ENCODE measurements at places on chromosomes 5 and 9.

DNA sequence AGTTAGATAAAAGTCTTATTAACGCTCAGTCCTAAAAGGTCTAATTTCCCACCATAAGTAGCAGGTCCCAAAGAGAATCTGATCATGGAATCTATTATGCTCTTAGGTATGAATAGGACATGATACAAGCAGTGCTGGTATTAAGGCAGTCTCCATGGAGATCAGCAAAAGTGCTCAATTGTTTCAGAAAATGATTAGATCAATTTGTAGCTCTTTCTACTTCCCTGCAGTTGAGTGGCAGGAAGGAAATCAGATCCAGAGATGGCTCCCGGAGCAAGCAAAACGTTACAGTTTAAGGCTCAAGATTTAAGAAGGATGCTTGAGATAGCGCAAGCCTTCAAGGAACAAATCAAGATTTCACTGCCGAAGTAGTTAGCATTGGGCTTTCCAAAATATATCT lies 205.7 kb downstream of the DRD1 start:
- no peak for DNase-seq

GRCh38 chr5:164296603-164297080 lies 791.2 kb downstream of the MAT2B start:
- no peak for DNase-seq

DNA sequence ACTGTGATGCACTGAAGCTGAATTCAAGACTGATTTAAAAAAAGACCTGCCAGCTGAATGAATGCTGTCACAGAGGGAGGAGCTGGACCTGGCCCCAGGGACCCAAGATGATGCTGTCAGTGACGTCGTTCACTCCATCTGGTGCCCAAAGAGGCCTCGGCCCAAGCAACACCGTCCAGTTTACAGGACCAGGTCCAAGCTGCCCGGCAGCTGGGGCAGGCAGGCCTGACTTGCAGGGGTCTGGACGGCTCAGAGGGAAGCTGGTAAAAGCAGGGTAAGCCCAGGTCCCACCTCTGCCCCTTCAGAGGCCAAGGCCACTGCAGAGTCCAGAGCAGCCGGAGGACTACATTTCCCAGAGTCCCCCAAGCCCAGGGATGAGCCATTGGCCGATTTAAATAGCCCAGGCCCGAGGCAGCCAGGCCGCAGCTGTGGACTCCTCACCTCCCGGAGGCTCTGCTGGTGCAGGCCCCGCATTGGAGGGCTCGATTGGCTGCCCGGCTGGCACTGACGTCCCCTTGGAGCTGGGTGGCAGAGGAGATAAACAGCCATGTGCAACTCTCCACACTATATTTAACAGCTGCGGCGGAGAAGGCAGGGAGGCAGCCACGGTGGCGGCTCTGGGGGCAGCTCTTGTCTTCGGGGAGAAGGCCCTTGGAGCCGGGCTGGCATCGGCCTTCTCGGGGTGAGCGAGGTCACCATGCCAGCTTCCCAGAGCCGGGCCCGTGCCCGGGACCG lies at the start of gene PLPP7:
Gene PLPP7, plus strand, starts transcription at position 423 of the 735 bp plus-strand sequence. Its CDS starts 275 bp downstream, at position 698.
- no peak for DNase-seq

- DNase-seq = no peak
These were observed 23.4 kb upstream of the PSD2 start for GRCh38 chr5:139772089-139772791.

DNA sequence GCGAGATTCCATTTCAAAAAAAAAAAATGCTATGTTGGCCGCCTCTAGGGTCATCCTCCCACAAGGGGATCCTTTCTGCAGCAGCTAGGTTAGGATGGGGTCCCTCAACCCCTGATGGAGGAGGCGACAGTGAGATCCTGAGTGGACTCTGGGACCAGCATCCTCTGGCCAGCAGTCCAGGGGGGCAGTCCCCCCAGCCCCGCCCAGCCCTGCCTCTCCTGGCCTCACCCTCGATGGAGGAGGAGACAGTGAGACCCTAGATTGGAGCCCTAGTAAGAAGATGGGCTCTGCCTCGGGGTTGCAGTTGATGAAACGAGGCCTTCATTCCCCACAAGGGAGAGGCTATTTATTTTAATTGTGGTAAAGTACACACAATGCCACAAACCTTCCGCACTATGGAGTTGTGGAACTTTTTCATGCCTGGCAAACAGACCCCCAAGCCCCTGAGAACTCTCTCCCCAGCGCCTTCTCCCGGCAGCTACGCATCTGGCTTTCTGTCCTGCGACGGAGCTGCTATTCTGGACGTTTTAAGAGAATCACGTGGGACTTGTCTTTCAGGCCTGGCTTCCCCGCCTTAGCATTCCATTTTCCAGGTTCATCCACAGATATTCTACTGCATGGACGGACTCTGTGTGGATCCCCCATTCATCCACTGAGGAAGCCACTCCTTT lies 15.8 kb downstream of the VAV2 start:
- no peak for DNase-seq

DNA sequence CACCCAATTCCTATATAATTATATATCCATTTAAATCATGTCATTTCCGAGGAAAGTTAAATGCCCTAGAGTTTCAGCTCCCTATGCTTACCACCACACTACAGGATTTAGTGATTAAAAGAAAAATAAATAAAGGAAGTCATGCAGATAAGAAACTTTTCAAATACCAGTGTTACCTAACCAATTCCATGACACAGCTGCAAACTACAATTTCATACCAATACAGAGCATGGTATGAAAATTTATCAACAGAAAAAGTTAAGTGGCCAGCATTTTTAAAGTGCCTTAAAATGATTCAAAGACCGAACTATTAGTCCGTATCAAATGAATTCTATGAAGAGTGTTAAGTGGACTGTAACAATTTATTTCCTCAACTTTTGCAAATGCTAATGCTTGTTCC lies 35.9 kb downstream of the CEP120 start:
- no peak for DNase-seq

GRCh38 chr5:92969781-92970237 lies 611.2 kb downstream of the NR2F1-AS1 start:
- peak; percentile 29 for DNase-seq

- DNase-seq = no peak
These were observed 51.6 kb downstream of the ALG2 start for GRCh38 chr9:99169982-99170761.

DNA sequence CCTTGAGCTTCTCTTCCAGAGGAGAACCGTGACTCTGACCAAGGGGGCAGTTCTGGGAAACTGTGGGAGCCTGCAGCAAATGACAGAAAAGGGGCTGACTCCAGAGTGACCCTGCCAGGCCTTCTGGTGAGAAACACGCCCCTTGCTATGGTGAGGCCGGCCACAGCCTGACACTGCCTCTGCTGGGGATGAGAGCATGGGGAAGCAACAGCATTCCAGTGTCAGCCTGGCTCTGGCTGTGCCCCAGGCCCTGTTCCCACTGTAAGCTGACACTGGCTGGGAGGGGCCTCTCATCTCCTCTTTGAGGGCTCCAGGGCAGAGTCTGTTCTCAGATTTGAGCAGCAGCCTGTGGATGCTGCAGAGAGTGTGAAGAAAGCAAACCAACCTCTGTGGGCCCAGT lies 180.0 kb upstream of the IL12B start:
- DNase-seq = peak; percentile 89

GRCh38 chr9:19173598-19174125 lies 46.4 kb upstream of the PLIN2 start:
- DNase-seq = no peak

- DNase-seq = no peak
These were observed 102.6 kb downstream of the PDZD2 start for GRCh38 chr5:31741496-31741895.

DNA sequence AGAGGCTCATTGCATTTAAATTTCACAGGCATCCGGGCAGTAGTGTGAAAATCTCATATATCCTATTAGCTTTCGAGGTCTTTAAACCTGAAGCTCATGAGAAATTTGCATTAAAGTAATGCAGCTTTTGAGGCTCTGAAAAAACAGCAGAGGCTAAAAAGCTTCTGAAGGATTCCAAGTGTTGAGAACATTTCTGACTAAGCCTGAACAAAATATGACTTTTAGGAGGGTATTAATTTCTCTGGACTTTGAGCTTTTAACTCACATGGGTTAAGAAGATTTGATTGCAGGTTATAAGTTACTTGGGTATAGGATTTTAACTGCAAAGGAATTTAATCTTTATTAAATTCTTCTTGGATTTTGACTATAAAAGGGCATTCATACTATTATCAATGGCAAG lies 743.9 kb downstream of the TLE1 start:
- DNase-seq = no peak

DNA sequence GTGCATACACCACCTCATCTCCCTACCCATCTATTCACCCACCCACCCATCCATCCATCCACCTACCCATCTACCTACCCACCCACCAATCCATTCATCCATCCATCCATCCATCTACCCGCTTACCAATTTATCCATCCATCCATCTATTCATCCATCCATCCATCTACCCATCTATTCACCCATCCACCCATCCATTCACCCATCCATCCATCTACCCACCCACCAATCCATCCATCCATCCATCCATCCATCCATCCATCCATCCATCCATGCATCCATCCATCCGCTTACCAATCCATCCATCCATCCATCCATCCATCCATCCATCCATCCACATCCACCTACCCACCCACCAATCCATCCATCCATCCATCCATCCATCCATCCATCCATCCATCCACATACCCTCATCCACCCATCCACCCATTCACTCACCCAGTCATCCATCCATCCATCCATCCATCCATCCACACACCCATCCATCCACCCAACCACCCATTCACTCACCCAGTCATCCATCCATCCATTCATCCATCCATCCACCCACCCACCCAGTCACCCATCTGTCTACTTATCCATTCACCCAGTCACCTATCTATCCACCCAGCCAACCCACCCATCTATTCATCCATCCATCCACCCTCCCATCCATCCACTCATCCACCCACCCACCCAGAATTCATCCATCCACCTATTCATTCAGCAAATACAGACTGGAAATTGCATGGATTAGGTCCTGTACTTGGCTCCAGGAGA lies 125.6 kb downstream of the RXRA start:
- no peak for DNase-seq

DNA sequence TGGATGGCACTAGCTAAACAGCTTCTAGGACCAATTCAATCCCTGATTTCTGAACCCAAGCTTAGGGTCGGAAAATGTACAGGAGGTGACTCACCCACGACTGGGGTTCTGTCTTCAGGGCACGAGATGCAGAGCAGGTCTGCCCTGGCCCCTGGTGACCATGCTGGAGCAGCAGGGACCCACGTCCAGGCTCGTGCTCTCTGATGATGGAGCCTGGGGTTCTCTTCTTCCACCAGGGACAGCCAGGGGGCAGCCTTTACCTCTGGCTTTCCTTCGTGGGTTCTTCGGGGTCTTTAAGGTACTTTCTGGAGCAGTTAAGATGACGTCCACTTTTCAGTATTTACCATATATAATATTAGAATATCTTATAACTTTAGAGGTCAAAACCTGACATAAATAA lies 2.1 kb downstream of the CFAP77 start:
- no peak for DNase-seq

GRCh38 chr5:105872569-105873270 lies 1798.0 kb downstream of the EFNA5 start:
- DNase-seq = no peak

DNA sequence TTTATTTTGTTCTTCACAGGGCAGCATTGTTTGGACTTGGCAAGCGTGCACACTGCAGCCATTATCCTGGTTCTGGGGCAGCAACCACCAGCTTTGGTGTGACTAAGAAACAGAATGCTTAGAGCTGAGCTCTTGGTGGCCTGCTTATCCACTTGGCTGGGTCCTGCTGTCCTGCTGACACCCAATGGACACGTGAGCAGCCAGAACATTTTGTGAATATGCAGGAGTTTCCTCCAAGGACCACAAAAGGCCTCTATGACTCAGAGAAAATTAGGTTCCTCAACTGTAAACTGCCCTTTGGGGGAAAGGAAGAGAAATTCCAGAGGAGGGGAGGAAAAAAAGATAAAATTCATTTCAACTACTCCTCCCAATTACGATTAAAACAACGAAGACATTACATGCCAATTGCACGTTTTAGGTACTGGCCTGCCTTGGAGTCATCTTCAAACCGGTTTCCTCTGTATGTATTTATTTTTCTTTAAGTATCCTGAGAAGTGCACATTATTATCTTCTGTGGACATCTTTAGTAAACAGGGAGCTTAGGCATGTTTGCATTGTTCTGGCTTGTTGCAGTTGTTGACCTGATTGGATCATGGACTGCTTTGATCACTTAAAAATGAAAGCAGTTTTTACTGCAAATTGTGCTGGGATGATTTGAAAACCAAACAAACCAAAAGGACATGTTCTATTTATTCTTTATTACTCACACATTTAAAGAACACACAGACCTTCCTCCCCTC lies 82.3 kb upstream of the TLE4 start:
- peak; percentile 3 for DNase-seq

DNA sequence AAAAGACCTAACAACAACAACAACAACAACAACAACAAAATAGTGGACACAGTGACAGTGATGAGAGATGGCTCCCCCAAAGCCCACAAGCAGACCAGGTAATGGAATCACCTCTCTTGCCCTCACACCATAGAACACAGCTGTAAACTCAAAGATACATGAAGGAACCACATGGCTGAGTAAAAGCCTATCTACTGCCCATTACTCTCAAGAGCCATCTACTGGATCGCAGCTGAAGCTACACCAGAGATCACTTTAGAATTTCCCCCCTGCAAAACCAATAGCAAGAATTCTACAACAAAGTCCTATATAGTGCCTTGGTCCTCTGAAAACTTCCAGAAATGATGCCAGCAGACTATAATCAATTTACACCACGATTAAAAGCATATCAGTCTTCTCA lies 1537.6 kb upstream of the CDH9 start:
- no peak for DNase-seq

GRCh38 chr5:172145870-172146747 lies 41.9 kb downstream of the STK10 start:
- no peak for DNase-seq

- DNase-seq = no peak
These were observed 8.3 kb upstream of the LCN1 start for GRCh38 chr9:135512904-135513303.

- DNase-seq = peak; percentile 79
These were observed 1.6 kb upstream of the ANXA2R start for GRCh38 chr5:43041669-43042175.

DNA sequence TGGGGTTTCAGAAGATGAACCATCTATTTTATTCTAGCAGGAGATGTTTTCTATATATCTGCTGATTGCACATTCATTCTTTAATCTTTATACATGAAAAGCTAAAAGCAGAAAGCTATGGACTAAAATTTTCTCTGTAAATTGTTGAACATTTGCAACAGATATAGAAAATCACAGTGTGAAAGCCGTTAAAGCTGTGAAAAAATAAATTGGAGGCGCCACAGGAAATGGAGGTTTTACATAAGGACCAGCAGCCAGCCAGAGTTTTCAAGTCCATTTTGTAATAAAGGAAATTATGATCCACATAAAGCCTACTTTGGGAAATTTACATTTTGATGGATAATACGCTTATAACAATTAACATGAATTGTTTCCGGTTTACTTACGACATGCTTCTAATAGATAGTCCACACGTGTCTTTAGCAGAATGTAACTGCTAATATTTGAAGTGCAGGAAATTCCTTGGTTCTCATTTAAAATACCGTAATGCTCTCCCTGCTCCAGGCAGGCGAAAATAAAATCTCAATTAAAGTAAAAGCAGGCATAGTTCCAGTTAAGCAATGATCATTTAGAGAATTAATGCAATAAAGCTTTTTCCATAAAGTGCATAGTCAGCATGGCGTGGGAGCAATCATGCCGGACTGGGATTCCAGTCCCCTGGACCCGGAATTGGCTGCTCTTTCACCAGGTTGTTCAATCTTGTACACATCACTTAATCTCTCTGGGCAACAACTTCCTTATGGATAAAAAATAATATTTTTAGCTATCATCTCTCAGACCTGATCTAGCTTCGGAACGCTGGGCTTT lies 445.4 kb downstream of the ZNF608 start:
- DNase-seq = no peak

Data from skin of body (tissue), 3 donors.